ENCODE measurements at places on chromosomes 16 and 17. TPM values are rescaled to one million over a fixed set of nuclear protein-coding genes. Genes with fewer than 3 reads are reported as not detected.

GRCh38 chr16:68732042-68732680 lies 4.9 kb upstream of the CDH1 start:
- DNase-seq = no peak
- peaks cover 4% of the 10 kb centered on the region for H3K4me1 ChIP-seq
- no peak overlapping the region for H3K27ac ChIP-seq
- peaks cover 41% of the 10 kb centered on the region for H3K27me3 ChIP-seq
- no peak overlapping the region for H3K4me3 ChIP-seq

KRT9 gene
- total RNA-seq = not detected

PRDM7 gene
- total RNA-seq = not detected

DNA sequence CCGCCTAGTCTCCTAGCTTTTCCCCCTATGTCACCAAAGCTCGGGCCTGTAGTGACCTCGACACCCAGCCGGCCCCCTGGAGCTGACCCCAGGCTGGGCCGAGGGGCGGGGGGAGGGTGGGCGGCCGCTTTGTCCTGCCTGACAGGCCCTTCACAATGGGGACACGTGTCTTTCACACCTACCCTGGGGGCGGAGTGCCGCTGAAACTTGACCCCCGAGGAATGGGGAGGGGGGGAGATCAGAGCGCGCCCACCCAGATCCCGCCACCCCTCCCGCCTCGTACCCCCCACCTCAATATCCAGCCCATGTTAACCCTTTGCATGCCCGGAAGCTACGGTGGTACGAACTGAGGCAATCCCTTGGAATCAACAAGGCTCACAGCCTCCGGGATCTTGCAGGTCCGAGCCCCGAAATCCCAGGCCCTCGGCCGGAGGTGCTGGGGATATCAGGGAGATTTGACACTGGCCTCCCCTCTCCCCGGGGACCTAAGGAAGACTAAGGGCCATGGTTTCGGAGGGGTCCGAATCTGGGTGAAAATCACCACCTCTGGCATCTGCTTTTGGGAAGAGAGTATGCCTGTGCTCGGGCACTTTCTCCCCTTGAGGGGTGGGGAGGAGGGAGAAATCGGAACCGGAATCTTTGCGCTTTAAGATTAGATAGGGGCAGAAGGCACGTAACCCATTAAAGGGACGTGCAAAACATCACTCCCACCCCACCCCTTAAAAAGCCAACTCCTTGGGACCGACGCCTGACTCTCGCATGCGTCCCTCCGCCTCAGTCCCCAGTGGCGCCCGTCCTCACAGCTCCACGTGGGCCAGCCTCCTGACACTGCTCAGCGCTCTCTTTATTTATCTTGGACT lies 2.6 kb downstream of the NOG start:
- no peak overlapping the region for H3K27ac ChIP-seq
- peaks cover 65% of the 10 kb centered on the region for H3K27me3 ChIP-seq
- H3K36me3 ChIP-seq = no peaks in the 10 kb centered on the region
- H3K4me3 ChIP-seq = no peak overlapping the region

- no peaks in the 10 kb centered on the region for H3K27me3 ChIP-seq
- no peaks in the 10 kb centered on the region for H3K36me3 ChIP-seq
- H3K4me3 ChIP-seq = no peak overlapping the region
- H3K4me1 ChIP-seq = peaks cover 12% of the 10 kb centered on the region
- H3K27ac ChIP-seq = no peak overlapping the region
These were observed 9.8 kb downstream of the GNGT2 start for GRCh38 chr17:49200423-49201083.

TMEM114 gene
- total RNA-seq = not detected

GRCh38 chr17:8417806-8418205 lies 17.9 kb upstream of the NDEL1 start:
- H3K27me3 ChIP-seq = peaks cover 58% of the 10 kb centered on the region
- no peak overlapping the region for H3K4me3 ChIP-seq
- H3K27ac ChIP-seq = no peak overlapping the region
- peaks cover 10% of the 10 kb centered on the region for H3K4me1 ChIP-seq
- H3K36me3 ChIP-seq = no peaks in the 10 kb centered on the region

GRCh38 chr17:62680541-62681052 lies 53.1 kb downstream of the MRC2 start:
- peaks cover 2% of the 10 kb centered on the region for H3K27me3 ChIP-seq
- H3K36me3 ChIP-seq = no peaks in the 10 kb centered on the region

GRCh38 chr17:53092072-53092471 lies 730.7 kb upstream of the KIF2B start:
- H3K4me3 ChIP-seq = no peak overlapping the region
- H3K27ac ChIP-seq = no peak overlapping the region
- DNase-seq = no peak
- no peaks in the 10 kb centered on the region for H3K4me1 ChIP-seq
- no peaks in the 10 kb centered on the region for H3K36me3 ChIP-seq

- no peaks in the 10 kb centered on the region for H3K27me3 ChIP-seq
- H3K36me3 ChIP-seq = no peaks in the 10 kb centered on the region
- no peaks in the 10 kb centered on the region for H3K4me1 ChIP-seq
- DNase-seq = no peak
These were observed 14.1 kb downstream of the ALDH3A1 start for GRCh38 chr17:19733953-19734526.

ZNF821 gene
- 9.2 TPM for total RNA-seq

- DNase-seq = no peak
- H3K36me3 ChIP-seq = no peaks in the 10 kb centered on the region
- H3K27ac ChIP-seq = no peak overlapping the region
- peaks cover 22% of the 10 kb centered on the region for H3K27me3 ChIP-seq
These were observed 4.5 kb upstream of the MEIOB start for GRCh38 chr16:1876468-1876867.

GRCh38 chr16:6853565-6853964 lies 479.1 kb upstream of the RBFOX1 start:
- H3K4me1 ChIP-seq = no peaks in the 10 kb centered on the region
- H3K27me3 ChIP-seq = no peaks in the 10 kb centered on the region
- DNase-seq = no peak
- no peaks in the 10 kb centered on the region for H3K36me3 ChIP-seq
- H3K4me3 ChIP-seq = no peak overlapping the region

CRHR1 gene
- total RNA-seq = not detected

- peaks cover 4% of the 10 kb centered on the region for H3K36me3 ChIP-seq
- peaks cover 10% of the 10 kb centered on the region for H3K4me1 ChIP-seq
- peaks cover 5% of the 10 kb centered on the region for H3K27me3 ChIP-seq
- no peak overlapping the region for H3K4me3 ChIP-seq
- H3K27ac ChIP-seq = no peak overlapping the region
These were observed 25.6 kb downstream of the RAP1GAP2 start for GRCh38 chr17:2821868-2822267.

- DNase-seq = peak; percentile 35
- H3K36me3 ChIP-seq = peaks cover 45% of the 10 kb centered on the region
- no peaks in the 10 kb centered on the region for H3K27me3 ChIP-seq
- H3K4me3 ChIP-seq = peak overlapping the region; percentile 75
- H3K27ac ChIP-seq = peak overlapping the region; percentile 92
These were observed 7.4 kb downstream of the CMIP start for GRCh38 chr16:81451753-81452680.

DNA sequence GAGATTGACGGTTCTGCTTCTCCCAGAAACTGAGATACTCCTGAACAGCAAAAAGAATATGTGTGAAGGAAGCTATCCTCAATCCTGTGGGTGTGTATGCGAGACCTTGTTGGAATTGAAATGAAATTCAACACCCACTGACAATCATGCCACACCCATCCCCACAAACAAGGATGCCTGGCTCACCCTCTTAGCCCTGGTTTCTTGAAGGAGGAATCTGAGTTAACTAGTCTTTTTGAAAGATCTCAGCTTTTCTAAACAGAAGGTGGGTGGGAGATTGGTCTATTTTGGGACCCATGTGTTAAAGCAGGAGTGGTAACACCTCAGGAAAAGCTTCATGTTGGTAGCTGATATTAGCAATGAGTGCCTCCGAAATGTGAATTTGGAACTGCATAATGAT lies 1244.5 kb downstream of the CDH11 start:
- no peak overlapping the region for H3K27ac ChIP-seq
- H3K4me1 ChIP-seq = no peaks in the 10 kb centered on the region
- no peaks in the 10 kb centered on the region for H3K36me3 ChIP-seq
- DNase-seq = no peak

DNA sequence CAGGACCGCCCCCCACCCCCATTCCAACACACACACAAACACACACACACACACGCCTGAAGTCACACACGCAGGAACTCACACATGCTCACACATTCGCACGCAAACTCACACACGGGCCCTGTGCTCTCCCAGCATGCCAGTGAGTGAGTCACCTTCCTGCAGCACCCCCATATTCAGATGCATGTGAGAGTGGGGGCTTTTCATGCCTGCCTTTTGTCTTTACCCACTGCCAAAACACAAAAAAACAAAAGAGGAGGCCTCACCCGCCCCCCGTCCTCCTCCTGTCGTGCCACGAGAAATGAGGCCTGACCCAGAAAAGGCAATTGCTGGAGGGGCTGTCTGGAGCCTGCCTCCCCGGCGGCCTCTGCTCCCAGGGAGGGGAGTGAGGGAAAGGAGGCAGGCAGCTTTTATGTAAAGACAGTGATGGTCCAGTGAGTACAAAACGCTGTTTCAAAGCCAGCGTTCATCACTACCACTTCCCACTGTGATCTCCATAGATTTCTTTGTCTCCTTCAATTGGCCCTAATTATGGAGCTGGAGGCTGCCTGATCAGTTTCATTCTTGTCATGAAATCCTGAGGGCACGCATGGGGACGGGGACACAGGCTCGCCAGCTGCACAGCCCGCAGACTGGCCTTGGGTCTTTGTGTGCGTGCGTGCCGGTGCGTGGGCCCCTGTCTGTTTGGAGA lies 29.5 kb upstream of the GSE1 start:
- no peak for DNase-seq
- no peaks in the 10 kb centered on the region for H3K27me3 ChIP-seq
- peaks cover 2% of the 10 kb centered on the region for H3K4me1 ChIP-seq
- H3K36me3 ChIP-seq = no peaks in the 10 kb centered on the region
- H3K4me3 ChIP-seq = no peak overlapping the region

GRCh38 chr17:43779145-43780125 lies 658 bp upstream of the DUSP3 start:
- H3K27me3 ChIP-seq = peaks cover 45% of the 10 kb centered on the region
- no peak overlapping the region for H3K27ac ChIP-seq
- H3K4me3 ChIP-seq = peak overlapping the region; percentile 74
- H3K4me1 ChIP-seq = peaks cover 7% of the 10 kb centered on the region

KRT38 gene
- total RNA-seq = not detected

DNA sequence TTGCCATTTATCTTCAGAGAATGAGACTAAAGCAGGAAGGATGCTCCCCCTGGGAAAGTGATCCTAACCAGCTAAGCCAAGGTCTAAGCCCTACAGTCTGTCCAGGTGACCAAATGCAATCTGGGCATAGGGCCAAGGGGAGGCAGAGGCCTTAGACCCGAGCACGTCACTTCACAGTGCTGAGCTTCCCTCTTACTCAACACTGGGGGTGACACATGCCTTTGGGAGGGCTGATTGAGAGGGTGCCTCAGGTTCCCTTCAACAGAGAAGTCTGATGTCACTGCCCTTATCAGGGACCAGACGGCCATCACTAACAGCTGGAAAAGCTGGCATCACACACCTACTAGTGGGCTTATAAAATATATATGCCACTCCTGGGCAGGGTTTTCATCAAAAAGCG lies 4.0 kb downstream of the CIAO2B start:
- H3K4me1 ChIP-seq = peaks cover 40% of the 10 kb centered on the region
- peaks cover 14% of the 10 kb centered on the region for H3K27me3 ChIP-seq
- H3K27ac ChIP-seq = no peak overlapping the region
- no peak for DNase-seq
- peaks cover 28% of the 10 kb centered on the region for H3K36me3 ChIP-seq

ADAD2 gene
- not detected for total RNA-seq

Measured in activated T-helper 2 cell treated with anti-CD3 and anti-CD28 coated beads, Interferon-gamma antibody, Interleukin-2, Interleukin-4, amounts not matched to agents 10 μg/mL and 5 μg/mL and 100 μg/mL, durations not matched to agents 14 hours and 24 hours and 36 hours (primary cell).